ENCODE measurements at places on chromosomes 16 and 17.

- no peak for DNase-seq
These were observed 96.7 kb downstream of the GNAO1 start for GRCh38 chr16:56288019-56288418.

DNA sequence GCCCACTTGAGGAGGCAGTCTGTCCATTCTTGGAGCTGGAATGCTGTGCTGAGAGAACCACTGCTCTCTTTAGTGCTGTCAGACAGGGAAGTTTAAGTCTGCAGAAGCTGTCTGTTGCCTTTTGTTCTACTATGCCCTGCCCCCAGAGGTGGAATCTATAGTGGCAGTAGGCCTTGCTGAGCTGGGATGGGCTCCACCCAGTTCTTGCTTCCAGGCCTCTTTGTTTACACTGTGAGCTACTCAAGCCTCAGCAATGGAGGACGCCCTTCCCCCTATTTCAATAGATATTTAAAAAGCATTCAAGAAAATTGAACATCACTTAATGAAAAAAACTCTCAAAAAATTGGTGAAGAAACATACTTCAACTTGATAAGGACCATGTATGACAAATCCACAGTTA, 313.5 kb downstream of the PHKB start:
- DNase-seq, result no peak

- DNase-seq, result no peak
These were observed 2.8 kb downstream of the USP22 start for GRCh38 chr17:21039839-21040575.

DNA sequence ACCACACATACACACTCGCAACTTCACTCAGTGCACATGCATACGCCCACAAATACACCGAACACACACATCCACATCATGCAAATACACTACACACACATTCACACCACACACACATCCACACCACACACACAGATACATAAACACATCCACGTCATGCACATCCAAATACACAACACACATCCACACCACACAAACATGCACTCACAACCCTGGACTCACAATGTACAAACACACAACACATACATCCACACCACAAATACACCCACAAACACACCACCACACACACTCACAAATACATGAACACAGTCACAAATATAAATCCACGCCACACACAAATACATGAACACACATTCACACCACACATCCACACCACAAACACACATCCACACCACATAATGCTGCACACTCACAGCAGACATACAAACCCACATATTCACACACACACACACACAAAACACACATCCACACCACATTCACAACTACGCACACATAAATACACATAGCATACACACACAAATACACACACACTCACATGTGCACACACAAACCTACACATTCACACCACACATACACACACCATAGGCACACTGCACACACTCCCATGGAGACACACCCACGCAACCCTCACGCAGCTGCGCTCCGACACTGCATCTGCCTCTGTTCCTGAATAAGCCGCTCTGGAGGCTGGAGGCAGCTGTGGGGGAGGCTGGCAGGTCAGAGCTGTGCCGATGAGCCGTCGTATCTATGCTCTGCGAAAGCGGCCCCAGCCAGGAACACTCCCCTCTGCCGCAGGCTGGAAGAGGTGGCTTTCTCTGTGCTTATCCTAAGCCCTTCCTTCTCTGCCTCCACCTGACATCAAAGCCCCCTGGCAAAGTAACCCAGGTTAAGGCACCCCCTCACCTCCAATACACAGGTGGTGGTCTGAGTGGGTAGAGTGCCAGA, 141.8 kb downstream of the GRIN2A start:
- DNase-seq, result no peak

GRCh38 chr16:56192986-56193945, 2.0 kb downstream of the GNAO1 start:
- DNase-seq, result no peak

DNA sequence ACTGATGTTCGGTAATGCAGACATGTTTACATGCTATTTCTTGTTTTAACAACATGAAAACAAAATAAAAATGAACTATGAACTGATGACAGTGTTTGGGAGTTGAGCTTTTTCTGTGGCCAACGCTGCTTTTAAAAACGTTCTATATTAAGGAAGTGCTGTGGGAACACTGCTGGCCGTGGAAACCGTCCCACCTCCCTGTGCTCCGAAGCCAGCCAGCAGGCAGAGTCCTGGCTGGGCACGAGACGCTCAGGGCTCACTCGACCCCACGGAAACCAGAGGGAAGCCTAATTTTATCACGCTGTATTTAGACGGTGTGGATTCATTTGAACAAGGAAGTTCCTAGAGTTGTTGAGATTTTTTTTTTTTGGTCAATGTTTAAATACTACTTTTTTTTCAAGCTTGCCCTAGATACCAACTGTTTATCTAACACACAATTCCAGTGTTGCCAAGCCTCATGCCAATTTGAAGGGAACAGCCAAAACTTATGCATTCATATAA, 25.8 kb downstream of the ADCY9 start:
- DNase-seq, result no peak

DNA sequence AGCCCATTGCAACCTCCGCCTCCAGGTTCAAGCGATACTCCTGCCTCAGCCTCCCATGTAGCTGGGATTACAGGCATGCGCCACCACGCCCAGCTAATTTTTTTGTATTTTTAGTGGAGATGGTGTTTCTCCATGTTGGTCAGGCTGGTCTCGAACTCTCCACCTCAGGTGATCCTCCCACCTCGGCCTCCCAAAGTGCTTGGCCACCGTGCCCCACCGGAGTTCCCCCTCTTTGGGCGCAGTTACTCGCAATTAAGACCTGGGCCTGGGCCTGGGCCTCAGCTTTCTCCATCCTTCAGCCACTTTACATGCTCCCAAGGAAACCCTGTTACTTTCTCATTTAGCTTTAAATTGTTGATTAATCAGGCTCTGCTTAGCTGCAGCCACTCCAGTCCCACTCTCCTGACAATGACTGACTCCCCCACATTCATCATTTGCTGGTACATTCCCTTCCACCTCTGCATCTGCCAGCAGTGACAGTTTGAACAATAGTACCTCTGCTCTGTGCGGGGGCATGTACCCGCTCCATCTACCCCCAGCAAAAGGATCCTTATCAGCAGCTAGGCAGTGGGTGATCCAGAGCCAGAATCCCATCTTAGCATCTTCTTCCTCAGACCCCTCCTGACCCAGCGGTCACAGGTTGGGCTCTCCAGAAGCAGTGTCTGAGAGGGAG, 47.2 kb upstream of the SLC47A1 start:
- DNase-seq, result no peak

DNA sequence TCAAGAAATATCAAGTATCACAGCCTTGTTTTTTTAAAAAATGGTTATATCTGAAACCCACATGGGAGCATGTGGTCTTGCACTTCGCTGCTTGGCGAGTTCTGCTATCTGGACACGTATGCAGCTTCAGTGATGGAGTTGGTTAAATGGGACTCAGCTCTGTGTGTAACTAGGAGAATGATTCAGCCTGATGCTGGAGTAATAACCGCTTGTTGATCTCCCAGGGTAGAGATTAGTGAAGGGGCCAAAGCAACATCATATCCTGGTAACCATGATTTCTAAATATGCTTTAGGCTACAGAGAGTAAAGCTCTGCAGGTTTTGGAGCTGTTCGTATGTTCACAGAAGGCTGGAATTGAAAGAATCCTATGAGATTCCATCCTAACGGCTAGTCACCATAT, 63.2 kb downstream of the IQCK start:
- DNase-seq, result no peak

GRCh38 chr16:50522324-50522723, 25.9 kb upstream of the NKD1 start:
- DNase-seq, result no peak

- DNase-seq, result no peak
These were observed 6.5 kb downstream of the DLX4 start for GRCh38 chr17:49975531-49975930.

DNA sequence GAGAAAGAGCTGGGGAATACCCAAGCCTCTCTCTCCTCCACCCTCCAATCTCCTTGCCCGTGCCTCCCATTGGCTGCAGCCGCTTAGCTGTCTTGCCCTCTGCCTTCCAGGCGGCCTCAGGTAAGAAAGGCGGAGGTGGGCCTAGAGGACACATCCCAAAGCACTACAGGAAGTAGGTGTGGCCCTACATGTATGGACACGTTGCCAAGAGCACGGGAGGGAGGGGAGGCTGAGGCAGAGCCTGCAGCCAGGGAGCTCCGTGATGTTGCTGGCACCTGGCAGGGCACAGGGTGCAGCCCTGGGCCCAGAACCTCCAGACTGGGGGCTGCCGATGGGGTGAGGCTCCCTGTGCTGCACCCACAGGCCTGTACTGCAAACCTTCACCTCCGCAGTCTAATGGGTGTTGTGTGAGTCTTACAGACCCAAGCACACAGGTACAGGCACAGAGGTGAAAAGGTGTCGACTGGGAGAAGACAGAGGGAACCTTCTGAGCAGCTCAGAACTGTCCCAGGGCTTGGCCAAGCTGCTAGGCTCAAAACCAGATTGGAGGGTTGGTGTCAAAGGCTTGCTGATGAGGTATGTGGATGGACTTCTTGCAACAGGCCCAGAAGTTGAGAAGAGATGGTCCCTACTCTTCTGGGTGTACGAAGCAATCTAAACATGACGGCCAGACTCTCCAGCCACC, 23.5 kb upstream of the FOXK2 start:
- DNase-seq, result no peak

DNA sequence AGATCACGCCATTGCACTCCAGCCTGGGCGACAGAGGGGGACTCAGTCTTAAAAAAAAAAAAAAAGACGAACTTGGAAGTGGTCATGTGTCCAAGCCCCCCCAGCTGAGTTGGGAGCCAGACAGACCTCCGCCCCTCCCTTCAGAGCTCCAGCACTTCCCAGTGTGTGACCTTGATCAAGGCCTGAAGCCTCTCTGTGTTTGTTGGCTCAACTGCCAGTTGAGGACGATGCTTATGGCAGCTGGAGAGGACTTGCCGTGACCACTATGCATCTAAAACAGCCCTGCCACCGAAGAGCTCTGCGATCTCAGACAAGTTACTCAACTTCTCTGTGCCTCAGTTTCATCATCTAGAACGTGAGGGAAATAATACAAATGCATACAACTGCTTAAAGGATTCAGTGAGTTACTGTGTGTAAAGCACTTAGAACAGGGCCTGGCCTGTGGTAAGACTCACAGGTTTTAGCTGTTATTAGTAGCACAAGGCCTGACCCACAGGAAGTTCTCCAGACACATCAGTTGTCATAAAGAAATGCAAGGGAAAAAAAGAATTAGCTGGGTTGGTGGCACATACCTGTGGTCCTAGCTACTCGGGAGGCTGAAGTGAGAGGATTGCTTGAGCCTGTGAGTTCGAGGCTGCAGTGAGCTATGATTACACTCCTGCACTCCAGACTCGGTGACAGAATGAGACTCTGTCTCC, 7.0 kb upstream of the IL27 start:
- DNase-seq, result no peak

- DNase-seq, result no peak
These were observed 188.0 kb downstream of the CDH11 start for GRCh38 chr16:64933885-64934284.

GRCh38 chr16:29230671-29231096, 175.8 kb downstream of the NPIPB11 start:
- no peak for DNase-seq

DNA sequence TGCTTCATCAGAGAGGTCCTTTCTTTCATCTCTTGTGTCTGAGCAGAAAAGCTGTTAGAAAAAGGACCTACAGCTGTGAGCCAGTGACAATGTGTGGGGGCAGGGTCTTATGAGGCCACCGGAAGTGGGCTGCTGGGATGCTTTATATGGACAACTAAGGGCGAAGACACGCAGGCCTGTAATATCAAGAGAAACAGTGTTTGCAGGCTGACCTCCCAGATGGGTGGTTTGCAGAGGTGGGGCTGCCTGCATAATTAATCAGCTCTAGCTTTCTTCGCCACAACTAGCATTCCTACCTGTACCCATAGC, 30.4 kb upstream of the SALL1 start:
- no peak for DNase-seq

- DNase-seq, result no peak
These were observed 28.2 kb downstream of the FCSK start for GRCh38 chr16:70482624-70483023.

GRCh38 chr16:56613706-56614105, 5.3 kb downstream of the MT2A start:
- DNase-seq, result no peak

DNA sequence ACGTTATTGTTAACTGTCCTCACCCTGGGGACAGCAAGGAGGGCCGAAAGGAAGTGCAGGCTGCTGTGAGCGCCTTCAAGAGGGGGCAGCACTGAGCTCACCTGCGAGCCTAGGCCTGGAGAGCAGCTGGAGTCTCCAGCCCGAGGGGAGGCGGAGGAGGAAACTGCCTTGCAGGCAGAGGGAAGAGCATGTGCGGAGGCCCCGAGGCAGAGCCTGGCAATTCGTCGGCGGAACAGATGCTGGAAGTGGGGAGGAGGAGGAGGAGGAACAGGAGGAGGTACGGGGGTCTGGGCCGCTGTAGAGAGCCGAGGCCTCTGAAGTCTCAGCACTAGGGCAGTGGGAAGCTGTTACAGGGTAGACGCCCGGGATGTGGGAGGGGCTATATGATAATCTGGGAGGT, 49.6 kb upstream of the PLCG2 start:
- no peak for DNase-seq

GRCh38 chr17:1473170-1473569, 17.1 kb upstream of the CRK start:
- no peak for DNase-seq

DNA sequence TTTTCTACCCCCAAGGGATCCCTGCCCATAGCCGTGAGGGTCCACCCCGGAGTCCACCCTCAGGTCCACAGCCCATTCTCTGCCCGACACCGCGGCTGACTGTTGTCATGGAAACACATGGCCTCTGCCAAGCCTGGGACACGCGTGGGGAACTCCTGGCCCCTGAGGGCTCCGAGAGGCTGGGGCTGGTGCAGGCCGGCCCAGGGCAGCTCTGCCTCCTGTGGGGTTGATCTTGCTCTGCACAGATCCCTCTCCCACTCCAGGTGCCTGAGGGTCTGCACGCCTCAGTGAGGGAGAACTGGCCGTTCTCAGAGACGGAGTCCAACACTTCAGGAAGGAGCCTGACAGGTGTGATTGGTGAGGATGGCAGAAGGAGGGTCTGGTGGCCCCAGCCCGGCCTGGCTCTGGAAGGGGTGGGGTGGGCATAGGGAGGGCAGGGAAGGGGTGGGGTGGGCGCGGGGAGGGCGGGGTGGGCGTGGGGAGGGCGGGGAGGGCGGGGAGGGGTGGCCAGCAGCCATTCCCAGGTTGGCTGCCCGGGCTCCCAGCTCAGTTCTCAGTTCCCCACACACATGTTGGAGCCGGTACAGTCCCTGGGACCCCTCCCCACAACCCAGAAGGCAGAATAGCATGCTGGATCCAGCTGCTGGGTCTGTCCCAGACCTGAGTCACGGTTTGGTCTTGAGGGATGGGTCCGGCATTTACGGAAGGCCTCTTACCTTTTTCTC, 6.4 kb downstream of the MRPL28 start:
- no peak for DNase-seq
